Epithelial cell of prostate (primary cell): ENCODE measurements at places on chromosomes 7 and 10.

GRCh38 chr10:133325440-133326222 is 11.1 kb downstream of the CALY start:
- no peak for DNase-seq

GRCh38 chr10:22326145-22326702 is 5.3 kb downstream of the BMI1 start:
- no peak for DNase-seq

DNA sequence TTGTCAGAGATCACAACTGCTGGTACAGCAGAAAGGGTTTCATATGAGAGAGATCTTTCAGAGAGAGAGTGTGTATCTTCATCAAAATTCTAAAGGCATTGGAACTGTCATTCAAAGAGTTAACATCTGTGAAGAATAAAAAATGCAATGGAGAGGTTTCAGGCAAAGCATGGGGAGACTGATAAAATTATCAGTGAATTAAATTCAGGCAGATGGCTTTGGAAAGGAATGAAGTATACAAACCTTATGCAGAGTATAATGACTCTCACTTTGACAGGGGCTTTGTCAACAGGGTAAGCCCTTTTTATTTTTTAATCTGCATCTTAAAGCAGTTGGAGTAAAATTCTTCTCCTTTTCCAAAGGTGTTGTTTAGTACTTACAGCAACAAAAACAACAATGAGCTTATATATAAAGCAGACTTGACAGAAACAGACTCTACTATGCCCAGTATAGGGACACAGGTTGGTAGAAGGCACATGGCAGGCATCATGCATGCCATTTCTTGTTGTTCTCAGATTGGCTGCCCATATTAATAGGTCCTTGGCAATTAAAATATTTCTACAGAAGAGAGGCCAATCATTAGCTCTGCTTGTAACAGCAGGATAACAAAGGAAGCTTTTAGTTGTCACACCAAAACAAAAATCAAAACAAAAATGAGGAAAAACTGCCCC is 54.9 kb upstream of the NXPH1 start:
- no peak for DNase-seq

DNA sequence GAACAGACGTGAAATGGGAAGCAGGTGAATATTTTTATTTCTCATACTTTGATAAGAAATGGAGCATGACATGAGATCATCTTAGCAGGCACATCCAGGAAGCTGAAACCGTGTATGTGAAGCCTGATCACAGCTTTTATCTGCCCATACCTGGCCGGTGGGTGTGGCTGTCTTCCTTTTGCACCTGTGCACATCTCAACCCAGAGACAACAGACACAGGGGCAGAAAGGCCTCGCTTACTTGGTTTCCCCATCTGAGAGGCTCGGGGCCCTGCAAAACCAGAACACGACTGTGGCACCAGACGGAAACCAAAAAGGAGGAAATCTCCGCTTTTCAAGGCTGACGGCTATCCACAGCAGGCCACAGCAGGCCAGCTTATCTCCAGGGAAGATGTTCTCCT is 116.4 kb downstream of the TCERG1L start:
- DNase-seq = no peak

DNA sequence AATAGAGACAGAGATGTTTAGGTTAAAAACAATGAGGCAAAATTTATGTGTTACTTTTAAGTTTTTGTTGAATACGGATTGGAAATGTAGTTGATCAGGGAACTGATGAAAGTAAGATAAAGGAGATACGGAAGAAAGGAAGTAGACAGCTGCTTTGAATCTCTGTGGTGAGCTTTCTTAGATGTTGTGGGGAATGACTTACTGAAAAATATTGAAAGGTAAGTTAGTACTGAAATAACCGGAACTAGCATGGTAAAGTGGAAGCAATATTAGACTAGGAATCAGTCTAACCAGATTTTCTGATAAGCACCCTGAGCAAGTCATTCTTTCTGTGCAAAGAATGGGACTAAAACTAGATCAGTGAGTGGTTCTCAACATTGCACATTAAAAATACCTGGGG is 34.8 kb downstream of the LUC7L2 start:
- no peak for DNase-seq

DNA sequence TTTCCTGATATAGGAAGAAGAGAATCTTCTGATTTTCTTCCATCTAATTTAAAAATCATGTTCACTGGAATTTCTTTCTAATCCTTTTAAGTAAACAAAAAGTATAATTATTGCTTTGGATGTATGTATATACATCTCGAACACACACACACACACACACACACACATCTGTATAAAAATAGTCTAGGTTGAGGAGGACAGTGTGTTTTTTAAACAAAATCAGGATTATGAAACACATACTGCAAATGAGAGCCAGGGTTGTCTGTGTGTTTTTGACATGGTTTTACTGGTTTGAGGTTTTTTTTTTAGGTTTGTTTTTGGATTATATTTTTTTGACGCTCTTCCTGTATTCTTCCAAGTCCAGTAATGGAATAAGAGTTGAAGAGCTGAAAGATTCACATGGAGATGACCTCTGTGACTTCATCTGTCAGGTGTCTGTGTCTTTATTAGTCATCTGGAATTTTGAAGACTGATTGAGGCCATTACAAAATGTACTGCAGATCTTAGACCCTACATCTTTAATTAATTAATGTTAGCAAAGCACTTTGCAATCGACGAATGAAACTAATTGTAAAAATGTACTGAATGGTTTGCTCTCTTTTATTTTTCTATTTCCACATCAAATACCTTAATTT is 237.1 kb downstream of the SUGCT start:
- no peak for DNase-seq

- DNase-seq = no peak
These were observed 94.8 kb downstream of the CHN2 start for GRCh38 chr7:29289156-29290021.

DNA sequence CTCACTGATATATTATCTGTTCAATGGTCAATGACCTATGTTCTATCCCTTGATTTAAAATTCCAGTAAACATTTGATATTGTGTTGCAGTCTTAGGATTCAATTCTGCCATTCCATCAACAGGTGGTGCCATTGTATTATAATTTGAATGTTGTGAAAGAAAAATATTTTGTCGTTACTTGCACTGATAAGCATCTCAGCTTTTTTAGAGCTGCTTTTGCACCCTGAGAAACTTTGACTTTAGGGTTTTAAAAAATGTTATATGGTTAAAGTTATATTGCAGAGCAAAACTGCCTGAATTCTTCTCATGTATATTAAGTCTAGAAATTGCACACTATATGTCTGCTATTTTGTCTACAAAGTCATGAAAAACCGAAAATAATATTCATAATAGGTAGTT is 18.8 kb upstream of the MINDY3 start:
- DNase-seq = no peak

- no peak for DNase-seq
These were observed 50.9 kb upstream of the TM9SF3 start for GRCh38 chr10:96637709-96638108.

- no peak for DNase-seq
These were observed 268.6 kb downstream of the SEC23IP start for GRCh38 chr10:120161111-120161510.

GRCh38 chr10:69089638-69090599 is 2.0 kb downstream of the SRGN start:
- no peak for DNase-seq

- DNase-seq = no peak
These were observed 76.0 kb upstream of the RET start for GRCh38 chr10:43000651-43001426.

DNA sequence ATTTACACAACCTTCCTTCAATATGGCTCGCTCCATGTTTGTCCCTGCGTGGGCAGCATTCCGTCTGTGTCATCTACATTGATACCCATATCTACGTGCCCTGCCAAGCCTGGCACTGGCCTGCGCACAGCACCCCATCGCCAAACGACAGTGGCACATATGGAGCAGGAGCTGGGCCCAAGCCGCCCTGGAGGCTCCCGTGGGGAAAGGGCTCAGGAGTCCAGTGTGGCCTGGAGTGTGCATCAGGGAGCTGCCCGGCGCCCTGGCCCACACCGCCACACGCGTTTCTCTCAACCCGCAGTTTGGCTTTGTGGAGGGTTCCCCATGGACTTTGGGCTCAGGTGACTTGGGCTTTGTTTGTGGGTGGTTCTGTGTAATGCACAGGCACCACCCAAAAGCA is 273.2 kb downstream of the PTPRN2 start:
- DNase-seq = no peak

- no peak for DNase-seq
These were observed 49.5 kb downstream of the UBE3C start for GRCh38 chr7:157188091-157188665.

DNA sequence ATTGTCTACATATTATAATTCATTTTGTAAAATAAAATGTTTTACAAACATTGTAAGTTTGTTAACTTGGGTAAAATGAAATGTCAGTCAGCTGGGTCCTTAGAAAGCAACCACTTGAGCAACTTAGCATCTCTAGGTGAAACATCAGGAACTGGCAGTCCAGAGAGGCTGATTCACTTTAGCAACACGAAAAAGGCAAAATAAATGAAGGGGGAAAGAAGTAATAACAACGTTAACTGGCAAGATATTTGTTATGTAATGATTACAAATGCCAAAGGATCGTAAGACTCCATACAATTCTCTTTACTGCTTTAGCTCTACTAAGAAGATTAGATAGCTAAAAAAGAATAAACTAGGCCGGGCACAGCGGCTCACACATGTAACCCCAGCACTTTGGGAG is 5.0 kb downstream of the PDZD8 start:
- DNase-seq = no peak

DNA sequence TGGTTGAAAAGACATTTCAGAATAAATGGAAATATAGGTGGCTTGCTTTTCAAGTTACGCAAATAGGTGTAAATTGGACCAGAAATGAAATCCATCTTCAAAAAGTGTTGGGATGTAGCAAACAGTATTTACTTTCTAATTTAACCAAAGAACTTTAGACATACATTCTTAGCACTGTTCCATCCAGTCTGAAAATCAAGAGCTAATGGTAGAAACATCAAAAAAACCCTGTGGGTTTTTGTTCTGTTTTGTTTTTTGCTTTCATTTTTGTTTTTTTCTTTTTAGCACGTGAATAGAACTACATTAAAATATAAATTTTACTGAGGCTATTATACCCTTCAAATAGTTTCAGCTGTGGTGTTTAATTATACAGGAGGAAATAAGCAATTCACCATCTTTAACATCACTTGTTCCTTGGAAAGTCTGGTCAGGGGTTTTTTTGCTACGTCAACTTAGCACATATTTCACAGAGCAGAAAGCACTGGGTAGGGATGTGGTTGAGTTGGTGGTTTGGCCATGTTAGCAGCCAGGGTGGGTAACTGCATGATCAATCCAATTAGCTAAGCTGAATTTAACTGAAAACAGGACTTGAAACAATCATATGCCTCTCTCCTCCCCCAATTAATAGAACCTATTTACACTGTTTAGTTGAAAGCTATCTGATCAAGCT is 275.4 kb upstream of the PFKP start:
- no peak for DNase-seq

DNA sequence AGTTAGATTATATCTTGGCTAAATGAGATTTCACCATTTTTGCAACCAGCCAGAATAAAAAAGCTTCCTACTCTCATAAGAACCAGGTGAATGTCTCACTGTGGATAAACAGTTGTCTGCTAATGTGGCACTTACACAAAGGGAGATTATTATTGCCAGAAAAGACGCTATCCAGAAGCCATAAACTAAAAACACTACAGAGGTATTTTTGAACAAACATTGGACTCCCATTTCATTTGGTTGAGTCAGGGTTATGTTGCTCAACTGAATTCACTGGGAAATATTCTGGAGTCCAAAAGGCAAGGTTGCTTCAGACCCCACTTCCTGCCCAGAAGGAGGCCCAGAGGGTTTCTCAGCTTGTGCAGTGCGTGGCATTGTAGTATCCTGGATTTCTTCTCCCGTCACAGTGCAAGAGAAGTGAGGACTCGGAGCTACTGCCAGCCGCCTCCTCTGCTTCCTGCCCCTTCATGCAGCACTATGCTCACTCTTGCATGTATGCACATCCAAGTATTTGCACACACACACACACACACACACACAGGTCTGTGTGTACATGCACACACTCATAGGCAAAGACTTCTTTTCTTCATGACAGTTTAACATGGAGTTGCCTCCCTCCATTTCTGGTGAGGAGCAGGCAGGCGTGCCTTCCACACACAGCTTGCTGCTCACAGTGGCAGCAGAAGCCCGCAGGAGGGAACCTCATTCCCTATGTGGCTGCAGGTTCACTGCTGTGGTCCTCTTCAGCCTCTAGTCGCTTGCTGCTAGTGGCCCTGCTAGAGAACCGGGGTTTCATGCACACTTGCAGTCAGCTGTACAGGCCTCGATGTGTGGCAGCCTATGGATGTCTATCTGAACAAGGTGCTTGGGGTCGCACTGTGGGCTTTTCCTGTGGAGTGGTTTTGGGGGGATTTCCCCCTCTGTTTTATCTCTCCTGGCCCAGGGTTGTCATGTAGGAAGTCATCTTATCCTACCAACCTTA is 10.1 kb downstream of the DENND10 start:
- DNase-seq = no peak

- no peak for DNase-seq
These were observed 56.6 kb downstream of the CUX1 start for GRCh38 chr7:101874028-101874427.

- no peak for DNase-seq
These were observed 2.1 kb downstream of the VSIR start for GRCh38 chr10:71771204-71771603.

- DNase-seq = no peak
These were observed 112.5 kb downstream of the WDR11 start for GRCh38 chr10:120963594-120964220.

DNA sequence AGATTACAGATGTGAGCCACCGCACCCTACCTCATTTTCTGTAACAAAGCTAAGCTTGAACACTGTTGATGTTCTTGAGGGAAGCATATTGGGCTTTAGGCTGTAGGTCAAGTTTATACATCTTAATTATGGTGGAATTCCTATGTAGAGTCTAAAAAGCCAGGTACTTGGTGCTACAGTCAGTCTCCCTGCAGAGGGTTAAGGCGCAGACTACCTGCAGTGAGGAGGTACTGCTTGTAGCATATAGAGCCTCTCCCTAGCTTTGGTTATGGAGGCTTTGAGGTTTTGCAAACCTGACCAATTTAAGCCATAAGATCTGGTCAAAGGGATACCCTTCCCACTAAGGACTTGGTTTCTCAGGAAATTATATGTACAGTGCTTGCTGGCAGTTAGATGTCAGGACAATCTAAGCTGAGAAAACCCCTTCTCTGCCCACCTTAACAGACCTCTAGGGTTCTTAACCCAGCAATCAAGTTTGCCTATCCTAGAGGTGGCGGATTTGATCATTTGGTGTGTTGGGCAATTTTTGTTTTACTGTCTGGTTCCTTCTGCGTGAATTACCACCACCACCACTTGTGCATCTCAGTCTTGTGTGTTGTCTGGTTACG is 6.0 kb downstream of the PPIA start:
- no peak for DNase-seq

GRCh38 chr10:2979306-2979705 is 88.0 kb upstream of the PFKP start:
- DNase-seq = no peak

- no peak for DNase-seq
These were observed 195.2 kb downstream of the MDFIC start for GRCh38 chr7:115116773-115117715.

DNA sequence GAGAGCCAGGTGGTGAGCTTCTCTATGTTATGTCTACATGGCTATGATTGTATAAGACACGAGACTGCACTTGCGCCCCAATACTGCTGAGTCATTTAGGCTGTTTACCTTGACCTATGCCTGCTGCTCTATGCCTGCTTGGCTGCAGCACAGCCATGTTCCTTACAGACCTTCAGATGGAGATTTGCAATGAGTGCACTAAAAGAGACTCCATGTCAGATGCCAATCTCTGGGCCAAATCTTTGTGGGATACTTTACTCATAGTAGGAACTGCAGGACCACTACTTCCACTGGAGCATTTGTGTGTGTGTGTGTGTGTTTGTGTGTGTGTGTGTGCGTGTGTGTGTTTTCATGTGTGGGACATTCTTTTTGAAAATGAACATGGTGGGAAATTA is 50.0 kb upstream of the KMT2E start:
- peak; percentile 89 for DNase-seq
